Stimulated activated CD8-positive, alpha-beta memory T cell treated with anti-CD3 and anti-CD28 coated beads, Interleukin-4, amount 100 ng/mL, for 1 hour (primary cell): ENCODE measurements at places on chromosomes 4 and X.

DNA sequence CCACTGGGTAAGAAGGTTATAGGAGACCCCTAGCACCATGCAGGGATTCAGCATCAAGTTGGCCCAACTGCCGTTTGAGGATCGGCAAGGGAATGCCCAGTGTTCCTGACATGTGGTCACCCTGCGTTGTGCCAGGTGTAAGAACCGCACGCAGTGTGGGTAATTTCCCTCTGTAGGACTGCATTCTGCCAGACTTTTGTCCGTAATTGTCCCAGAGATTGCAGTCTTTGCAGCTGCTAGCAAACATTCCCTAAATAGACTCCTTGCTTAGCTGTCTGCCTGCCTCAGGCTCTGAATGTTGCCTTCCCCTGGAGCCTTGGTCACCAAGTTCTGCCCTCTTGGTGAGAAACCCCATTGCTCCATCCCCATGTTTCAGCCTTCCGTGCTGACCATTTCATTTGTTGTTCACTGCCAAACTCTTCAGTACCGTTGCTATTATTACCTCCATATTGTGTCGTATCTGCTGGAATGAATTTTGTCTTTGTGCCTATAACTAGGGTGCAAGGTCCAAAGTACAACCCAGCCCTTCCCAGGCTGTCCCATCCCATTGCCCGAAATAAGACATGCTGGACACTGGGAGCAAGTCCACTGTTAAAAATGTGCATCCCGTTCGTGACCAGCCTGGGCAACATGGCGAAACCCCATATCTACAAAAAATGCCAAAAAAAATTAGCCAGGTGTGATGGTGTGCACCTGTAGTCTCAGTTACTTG, 53.8 kb upstream of the USP9X start:
- DNase-seq, result no peak

GRCh38 chrX:153722704-153723350, 1.4 kb downstream of the BCAP31 start:
- DNase-seq, result no peak

DNA sequence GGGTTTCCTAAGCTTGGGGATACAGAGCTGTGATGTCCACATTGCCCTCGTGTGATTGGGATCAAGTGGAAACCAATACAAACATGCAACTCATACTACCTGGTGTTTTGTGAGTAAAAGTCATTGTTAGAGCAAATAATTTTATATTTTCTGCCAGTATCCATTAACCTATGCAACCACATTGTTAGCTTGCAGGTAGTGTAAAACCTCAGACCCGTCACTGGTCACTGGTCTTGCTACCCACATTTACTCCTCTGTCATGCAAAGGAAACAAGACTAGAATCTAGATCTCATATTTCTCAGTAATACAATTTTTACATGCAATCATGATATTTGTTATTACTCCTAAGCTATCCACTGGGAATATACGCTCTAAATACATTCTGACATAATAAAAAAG, 324.3 kb upstream of the NDST4 start:
- DNase-seq, result no peak

DNA sequence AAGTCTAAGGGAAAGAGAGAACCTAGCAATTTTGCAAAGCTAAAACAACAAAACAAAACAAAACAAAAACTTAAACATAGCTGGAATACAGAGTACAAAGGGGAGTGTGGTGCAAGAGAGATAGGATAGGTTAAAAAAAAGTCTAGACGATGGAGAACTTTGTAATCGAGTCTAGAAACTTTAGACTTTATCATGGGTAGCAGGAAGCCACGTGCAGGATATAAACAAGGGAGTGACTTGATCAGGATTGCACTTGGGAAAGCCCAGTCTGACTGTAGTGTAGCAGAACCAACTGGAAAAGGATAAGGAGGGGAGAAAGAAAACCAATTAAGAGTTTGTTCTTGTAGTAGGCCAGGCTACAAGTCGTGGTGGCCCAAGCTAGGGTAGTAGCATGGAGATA, 750.1 kb downstream of the RPA4 start:
- DNase-seq, result no peak

DNA sequence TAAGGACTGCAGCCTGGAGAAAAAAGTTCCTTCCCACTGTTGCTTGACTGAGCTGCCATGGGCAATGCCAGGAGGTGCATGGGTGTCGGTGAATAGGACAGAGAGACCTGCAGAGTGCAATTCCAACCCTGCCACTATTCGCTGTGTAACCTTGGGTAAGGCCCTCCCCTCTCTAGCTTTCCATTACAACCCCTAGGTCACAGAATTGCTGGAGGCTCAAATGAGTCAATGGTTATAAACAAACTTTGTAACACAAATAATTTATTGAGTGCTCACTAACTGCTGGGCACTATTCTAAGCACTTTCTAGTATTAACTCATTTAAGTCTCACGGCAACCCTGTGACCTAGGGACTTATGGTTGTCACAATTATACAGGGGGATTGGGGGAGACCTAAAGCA, 37.8 kb downstream of the PJA1 start:
- no peak for DNase-seq

- DNase-seq, result no peak
Observed at GRCh38 chrX:44456685-44457084, 86.0 kb downstream of the FUNDC1 start.
